Lower leg skin (tissue), 4 donors: ENCODE measurements at places on chromosomes 4 and X.

DNA sequence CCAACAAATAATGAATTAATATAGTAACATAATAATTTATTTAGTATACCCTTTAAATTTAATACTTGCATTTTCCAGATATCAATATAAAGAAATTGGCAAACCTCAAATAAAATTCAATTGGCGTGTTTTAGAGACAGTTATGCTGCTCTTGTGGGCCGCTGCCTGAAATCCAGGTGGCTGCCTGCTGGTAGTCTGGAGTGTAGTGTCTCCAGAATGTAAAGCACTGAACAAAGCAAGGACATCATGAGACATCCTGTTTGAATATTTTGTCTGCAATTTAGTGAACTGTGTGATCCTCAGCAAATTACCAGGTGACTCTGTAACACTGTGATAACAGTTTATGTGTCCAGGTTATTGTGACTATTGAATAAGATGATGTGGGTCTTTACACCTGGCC, 29.9 kb downstream of the ZFP42 start:
- no peak for DNase-seq

- no peak for DNase-seq
Measured at GRCh38 chrX:18971506-18971905, 12.4 kb downstream of the PHKA2 start.

DNA sequence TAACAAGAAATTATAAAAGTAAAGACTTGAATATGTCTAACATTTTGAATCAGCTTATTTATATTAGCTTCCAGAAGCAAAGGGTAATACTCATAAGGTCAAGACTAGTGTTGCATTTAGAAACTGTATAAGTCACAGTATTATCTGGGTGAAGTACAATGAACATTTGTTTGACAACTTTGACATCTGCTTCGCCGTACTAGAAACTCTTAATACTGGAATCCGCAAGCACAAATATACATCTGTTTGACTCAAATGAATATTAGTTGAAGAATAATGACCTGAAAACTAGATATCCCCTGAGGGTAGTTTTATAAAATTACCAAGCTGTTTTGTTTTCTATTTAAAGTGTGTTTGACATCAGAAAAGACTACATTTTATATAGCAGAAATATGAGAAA, 135.4 kb upstream of the ATOH1 start:
- DNase-seq: no peak

DNA sequence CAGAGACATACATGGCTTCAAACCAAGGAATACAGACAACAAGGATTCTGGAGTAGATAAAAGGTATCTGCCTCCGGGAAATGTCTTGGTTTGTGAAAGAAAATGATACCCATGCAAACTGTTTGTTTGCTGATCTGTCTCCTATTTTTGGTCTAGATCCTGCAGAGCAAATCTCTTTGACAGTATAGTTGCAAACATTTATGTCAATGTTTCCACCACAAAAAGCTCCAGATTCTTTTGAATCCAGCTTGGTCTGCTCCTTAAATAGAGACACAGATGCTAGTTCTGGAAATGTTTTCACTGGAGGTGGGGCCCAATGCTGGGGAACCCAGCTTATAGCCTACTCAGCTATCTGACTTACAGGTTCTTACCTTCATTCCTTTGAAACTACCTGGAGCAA, 119.7 kb downstream of the ATG4A start:
- DNase-seq: no peak

GRCh38 chr4:69800599-69800998, 40.2 kb upstream of the SULT1B1 start:
- DNase-seq: no peak

- DNase-seq: no peak
Measured at GRCh38 chr4:42331914-42332368, 65.3 kb upstream of the SHISA3 start.

DNA sequence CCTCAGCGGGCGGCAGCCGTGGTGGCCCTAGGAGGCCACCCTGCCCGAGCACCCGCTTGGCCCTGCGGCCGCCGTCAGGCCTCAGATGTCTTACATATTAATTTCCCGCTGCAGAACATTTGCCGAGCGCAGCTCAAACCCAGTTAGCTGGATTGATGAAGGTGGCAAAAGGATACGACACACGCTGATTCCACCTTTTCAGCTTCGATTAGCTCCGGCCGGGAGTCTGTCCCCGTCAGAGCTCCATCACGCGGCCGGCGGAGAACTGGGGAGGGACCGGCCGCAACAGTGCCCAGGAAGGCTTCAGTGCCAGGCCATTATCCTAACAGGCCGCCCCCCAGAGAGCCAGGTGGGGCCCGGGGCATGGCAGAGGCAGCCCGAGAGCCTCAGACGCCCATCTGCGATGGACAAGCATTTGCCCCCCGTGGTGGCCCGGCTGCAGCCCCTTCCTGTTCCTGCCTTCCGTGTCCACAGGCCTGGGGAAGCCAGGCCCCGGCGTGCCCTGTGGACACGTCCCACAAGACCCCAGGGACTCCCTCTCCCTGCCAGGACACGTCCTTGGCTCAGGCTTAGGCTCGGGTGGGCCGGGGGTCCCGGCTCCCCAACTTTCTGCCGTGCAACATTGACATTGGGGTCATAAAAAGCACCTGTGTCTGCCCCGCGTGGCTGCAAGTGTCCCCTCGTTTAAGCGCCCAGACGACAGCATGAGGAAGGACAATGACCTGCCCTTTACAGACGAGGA, 133.8 kb upstream of the NKX1-1 start:
- no peak for DNase-seq

DNA sequence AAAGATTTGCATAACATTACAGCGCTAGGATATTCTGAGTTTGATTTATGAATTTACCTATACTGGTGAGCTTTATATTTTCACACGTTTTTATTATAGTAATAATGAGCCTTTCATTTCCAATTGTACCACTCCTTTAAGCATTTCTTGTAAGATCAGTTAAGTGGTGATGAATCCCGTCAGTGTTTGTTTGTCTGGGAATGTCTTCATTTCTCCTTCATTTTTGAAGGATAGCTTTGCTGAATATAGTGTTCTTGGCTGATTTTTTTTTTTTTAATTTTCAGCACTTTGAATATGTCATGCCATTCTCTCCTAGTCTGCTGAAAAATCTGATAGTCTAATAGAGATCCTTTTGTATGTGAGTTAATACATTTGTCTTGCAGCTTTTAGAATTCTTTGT, 70.1 kb downstream of the IL15 start:
- no peak for DNase-seq

DNA sequence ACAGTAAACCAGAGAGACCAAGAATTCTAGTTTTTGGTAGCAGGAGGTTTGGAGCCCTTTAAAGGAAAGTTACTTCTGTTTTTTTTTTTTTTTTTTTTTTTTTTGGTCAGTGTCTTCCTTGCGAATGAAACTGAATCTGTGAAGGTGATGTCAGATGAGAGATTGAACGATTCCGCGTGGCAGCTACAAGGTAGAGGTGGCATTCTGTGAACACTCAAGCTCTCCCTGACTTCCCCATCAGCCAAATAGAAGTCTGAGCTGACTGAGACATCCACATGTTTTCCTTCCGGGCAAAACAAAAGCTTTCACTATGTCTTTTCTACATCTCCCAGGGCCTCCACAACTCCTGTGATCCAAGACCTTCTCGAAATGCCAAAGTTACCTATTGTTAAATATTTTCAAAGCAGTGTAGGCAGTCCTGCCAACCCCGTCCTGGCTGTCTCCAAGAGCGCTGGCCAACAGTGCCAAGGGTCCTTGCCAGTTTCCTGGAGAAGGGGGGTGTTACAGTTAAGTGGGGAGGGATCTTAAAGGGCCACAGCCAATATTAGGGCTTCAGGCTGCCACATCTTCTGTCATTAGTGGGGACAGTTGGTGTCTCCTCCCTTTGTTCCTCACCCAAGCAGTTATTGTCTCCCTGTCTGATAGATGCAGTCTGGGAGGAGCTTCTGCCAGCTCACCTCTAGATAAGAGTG, 102.9 kb upstream of the SLC34A2 start:
- peak; percentile 80 for DNase-seq

DNA sequence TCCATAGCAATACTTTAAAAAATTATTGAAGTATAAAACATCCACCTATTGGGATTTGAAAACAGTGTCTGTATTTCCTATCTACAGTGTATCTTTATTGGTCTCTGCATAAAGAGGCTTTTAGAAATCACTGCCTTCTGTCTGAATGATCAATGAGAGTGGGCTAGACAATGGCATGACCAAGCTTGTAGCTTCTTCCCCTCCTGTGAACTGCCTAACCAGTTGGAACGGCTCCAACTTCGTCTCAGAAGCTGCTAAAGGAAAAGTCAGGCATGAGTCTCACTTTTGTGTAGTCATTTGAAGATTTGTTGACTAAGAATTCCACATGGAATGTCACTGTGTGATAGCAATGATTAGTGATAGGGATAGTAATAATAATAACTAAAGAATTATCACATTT, 64.2 kb downstream of the INTS12 start:
- no peak for DNase-seq

DNA sequence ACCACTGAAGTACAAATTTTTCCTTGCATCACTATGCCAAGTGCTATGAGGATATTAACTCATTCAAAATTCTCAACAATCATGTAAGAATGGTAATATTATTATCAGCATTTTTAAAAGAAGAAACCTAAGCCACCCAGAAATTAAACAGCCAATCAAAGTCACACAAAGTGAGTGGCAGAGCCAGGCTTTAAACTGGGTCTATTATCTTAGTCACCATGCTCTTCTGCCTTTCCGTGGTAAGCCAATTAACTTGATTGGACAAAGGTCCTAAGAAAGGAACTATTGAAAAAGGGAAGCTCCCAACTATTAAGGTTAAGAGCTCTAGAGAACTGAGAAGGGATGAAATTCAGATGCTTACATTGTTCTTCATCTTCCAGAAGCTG, 111.5 kb downstream of the ASB9 start:
- no peak for DNase-seq

DNA sequence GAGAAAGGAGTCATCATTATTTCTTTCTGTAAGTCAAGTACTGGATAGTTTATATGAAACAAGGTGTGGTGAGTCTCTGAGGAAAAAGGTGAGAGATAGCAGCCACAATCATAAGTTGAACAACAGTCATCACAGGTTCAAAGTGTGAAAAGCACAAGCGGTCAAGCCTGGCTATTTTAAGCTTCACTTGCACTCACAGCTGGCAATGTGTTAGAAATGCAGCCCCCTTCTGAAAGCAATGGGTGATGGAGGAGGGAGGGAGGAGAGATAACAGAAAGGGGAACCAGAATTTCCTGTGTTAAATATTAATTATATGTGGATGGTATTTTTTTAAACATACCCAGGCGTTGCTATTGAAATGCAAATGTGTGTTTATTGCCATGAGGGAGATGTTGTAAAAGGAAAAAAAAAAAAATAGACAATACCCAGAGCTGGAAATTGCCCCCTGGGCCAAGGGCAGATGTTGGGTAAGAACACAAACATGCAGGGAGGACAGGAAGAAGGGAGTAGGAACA, 26.9 kb upstream of the BMP3 start:
- DNase-seq: no peak

GRCh38 chrX:45437186-45437585, 236.5 kb upstream of the DIPK2B start:
- DNase-seq: no peak

DNA sequence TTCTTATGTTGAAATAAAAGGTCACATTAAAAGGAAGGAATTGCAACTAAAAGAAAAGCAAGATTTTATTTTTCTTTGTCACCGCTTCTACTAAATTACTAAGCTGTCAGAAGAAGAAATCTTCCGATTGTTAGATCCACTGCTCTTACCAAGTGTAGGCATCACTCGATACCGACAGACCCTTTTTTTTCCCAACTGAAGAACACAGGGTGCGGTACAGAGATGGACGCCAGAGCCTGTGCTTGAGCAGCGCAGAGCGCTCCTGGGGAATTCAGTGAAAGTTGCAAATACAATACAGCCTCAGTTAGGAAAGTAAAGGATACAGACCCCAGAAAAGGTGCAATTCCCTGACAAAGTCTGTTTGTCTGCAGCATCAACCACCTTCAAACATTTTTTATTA, 94.9 kb upstream of the WDR17 start:
- no peak for DNase-seq

DNA sequence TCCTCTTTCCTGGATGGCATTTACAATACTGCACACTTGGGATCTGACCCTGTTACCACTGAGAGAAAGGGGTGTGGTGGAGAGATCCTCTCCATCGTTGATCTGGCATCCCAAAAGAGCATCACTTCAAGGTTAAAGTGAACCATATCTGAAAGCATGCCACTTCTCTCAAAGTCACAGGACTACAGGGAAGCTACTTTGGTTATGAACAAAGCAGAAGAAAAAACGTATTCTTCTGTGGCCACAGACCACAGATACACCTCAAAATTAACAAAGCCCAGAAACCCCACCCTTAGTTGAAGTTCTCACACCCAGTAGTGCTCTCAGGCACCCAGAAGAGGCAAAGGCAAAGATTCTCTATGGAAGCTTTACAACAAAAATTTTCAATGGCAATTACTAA, 108.3 kb downstream of the JADE1 start:
- DNase-seq: no peak

DNA sequence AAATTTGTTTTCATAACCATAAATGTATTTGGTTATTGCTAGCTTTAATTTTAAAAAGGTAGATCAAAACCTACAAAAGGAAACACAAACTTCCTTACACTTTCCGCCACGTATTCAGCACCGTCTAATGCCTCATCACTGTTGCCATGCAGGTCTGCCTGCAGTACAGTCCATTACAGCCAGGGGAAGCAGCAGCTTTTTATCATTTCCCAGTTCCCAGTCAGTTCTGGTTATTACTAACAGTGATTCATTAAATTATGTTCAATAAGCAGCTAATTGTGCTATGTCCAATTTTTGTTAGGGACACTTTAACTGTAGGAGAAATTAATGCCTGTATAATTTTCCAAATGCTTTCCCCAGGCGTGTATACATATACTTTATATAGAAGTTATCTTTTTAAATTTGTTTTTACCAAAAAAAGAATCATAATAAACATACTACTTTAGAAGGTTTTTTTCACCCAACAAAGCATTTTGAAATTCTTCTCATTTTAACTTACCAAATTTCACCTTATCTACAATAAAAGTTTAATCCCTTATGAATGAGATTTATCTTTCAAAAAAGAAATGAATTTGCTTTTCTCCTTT, 93.3 kb downstream of the ANXA3 start:
- DNase-seq: peak; percentile 87

GRCh38 chr4:45043911-45044310, 317.6 kb upstream of the GNPDA2 start:
- DNase-seq: no peak

GRCh38 chrX:22922961-22923360, 76.8 kb upstream of the DDX53 start:
- no peak for DNase-seq

DNA sequence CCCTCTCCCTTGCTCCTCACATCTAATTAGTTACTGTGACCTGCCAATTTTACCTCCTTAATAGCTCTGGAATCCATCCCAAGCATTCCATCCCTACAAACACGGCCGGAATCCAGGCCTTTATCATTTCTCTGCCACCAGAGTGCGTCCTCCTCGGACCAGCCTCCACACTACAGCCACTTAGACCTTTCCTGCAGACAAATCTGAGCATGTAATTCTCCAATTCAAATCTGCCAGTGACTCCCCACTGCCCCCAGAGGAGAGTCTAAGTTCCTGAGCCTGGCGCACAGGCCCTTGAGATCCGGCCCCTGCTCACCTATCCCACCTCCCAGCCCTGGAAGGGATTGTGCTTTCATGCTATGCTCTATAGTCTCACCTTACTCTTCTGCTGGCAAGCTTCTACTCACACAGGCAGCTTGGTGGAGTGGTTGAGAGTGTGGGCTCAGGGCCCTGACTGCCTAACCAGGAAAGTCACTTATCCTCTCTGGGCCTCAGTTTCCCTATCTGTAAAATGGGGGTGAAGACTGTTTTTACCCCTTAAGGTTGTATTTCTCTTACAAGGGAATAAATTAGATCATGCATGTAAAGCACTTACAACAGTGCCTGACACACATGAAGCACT, 31.2 kb downstream of the PJA1 start:
- DNase-seq: no peak
